ENCODE measurements at places on chromosomes 6 and 20.

DNA sequence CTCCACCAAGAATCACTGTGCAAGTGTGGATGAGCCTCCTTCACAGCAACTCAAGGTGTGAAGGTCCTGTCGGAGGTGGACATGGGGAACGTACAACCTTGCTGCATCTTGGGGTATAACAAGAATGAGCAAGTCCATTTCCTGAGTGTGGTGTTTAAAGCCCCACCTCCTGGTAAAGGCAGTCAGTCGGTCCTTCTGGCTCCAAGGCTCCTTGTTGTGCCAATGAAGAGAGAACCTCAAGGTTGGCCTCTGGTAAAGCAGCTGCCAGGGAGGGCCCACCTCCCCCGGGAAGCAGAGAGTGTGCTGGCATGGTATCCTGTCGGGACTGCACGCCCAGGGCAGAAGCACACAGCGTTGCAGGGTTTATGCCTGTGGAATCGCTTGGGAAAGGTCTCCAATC is 12.4 kb upstream of the MAS1 start:
- DNase-seq = no peak

DNA sequence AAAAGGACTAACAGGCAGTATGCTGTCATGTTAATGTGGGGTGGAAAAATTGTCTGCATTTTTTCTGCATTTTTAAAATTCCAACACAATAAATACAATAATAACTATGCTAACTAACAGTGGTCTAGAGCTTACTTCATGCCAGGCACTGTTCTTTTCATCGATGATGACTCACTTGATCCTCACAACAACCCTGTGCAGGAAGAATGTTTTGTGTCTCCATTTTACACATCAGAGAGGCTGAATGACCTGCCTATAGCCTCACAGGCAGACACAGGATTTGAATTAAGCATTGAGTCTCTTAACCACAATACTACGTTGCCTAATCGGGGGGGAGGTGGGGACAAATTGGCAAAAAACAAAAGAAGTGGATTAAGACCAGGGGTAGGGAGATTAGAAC is 26.9 kb upstream of the FANCE start:
- no peak for DNase-seq

DNA sequence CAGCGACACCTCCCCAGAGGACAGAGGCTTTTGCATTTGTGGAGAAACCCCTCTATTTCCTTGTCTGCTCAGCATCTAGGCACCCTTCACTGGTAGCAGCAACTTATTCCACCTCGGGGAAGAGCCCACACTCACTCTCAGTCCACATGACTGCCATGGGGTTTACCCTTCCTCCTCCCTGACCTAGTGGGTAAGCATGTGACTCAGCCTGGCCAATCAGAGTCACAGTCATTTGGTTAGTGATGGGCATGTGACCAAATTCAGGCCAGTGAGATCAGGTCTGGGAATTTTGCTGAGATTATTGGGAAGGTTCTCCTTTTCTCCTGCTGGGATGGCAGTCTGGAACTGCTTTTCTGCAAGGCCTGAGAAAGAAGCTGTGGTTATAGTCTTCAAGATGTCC is 145.7 kb upstream of the PHACTR3 start:
- no peak for DNase-seq

DNA sequence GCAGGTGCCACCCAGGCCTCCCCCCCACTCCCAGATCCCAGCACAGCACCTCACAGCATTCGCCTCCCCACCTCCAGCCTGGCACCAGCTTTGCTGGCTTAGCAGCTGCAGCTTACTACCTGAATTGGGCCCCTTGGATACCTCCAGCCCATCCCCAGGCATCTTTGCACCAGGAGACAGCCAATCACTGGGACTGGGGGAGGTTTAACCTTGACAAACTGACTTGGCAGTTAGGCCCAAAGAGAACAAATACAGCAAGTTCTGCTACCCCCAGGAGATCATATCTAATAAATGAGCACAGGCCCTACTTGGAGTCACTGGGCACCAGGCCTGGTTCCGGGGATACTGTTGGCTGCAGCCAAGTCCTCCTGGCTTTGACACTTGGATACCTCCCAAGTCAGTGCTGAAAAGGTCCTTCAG is 8.8 kb downstream of the PDRG1 start:
- no peak for DNase-seq

DNA sequence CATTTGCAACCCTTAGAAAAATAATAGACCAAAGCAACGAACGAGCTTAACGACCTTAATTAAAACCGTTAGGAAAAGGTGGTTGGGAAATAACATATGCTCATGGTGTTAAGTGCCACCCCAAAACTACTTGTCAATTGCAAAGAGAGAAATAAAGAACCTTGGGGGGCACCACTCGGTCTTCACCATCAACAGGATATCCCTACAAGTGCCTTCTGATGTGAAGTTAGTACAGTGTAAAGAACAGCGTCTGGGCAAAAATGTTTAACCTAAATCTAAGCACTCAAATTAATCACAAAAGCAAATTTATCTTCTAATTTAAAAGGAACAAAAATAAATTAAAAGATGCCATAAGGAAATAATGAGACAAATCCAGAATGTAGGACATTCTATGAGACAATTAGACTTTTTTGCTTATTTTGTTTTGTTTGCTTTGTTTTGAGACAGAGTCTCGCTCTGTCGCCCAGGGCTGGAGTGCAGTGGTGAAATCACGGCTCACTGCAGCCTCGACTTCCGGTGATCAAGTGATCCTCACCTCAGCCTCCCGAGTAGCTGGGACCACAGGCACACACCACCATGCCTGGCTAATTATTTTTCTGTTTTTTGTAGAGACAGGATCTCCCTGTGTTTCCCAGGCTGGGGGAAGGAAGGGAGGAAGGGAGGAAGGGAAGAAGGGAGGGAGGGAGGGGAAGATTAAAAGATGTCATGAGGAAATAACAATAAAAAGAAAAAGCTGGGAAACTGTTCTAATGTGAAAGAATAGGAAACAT is 41.3 kb upstream of the BTN3A2 start:
- no peak for DNase-seq

GRCh38 chr6:13513626-13514502 is 26.5 kb upstream of the GFOD1 start:
- no peak for DNase-seq

GRCh38 chr6:36204068-36204753 is 7.7 kb downstream of the BRPF3 start:
- DNase-seq = no peak

DNA sequence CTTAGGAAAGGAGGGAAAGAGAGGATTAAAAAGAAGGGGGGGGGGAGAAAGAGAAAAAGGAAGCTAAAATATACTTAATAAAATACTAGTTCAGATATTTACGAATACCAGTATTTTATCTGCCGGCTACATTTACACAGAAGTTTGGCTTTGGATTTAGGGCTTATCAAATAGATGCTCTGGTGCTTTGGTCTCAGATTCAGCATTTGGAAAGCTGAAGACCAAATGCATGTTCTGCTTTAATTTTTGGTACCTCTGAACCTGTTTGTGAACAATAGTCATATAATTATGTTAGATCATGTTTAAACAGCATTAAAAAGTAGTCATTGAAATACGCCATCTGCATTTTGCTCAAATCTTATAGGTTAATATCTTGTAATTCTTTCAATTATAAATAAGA is 786.0 kb upstream of the CITED2 start:
- no peak for DNase-seq

DNA sequence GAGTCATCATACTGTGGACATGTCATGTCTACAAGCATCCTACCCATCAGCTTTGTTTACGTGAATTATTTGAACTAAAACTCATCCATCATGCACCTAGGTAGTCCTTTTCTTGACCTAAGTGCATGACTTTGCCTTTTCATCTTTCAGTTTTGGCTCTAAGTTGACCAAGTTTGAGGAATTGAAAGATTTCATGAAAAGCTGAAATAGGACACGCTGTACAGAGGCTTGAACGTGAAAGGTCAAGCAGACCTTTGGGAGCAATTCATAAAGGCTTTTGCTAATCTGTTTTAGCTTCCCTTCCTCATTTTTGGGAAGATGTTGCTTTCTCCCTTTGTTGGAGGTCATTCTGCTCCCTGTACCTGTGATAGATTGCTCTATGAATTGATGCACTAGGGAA is 55.1 kb upstream of the MLIP start:
- no peak for DNase-seq

DNA sequence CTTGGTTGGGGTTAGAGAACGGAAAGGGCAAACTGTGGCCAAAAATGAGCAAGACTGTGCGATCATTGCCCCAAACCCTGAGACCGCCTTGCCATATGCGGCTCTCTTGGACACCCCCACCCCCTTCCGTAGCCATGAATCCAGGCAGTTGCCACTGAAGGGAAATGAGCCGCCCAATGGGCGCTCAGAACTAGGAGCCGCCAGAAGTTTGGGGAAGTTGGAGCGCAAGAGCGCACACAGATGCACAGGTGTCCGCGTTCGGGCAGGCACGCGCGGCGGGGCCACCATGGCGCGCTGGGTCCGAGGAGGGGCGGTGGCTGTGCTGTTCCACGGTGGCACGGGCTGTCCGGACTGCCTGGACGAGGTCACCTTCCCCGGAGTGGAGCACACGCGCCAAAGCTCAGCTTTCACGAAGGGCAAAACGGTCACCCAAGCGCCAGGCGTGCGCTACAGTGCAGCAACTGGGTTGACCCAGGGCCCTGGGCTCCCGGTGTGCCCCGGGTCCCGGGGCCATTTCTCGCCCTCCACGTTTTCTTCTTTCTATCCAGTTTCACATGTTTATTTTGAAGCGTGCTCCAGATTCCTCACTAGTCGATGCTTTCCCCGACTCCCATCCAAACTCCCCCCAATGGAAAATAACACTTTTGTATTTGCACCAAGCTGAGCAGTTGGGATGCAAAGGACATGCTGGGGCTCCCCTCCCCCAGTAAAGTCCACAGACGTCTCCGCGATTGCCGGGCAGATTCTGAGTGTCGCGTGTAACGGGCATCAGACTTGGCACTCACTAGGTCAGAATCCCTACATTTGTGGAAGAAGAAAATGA is 906 bp upstream of the PDE10A start:
- no peak for DNase-seq

GRCh38 chr20:47757145-47758035 is 27.9 kb downstream of the SULF2 start:
- DNase-seq = no peak

GRCh38 chr6:35833536-35833935 is 28.4 kb downstream of the LHFPL5 start:
- no peak for DNase-seq
